ENCODE measurements at places on chromosomes 5 and 9.

DNA sequence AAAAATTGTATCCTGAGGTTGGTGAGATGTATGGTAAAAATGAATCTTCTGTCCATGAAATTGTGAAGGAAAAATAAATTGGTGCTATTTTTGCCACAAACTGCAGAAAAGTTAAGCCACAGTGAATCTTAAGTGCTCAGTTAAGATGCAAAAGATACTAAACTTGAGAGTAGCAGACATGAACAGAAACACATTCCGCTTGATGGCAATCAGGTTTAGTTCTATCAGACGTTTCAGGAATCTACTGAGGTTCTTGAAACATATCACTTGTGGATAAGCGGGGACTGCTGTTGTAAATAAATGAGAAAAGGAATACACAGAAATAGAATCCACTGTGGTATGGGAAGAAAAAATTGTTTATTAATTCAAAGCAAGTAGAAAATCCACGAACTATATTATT is 311.2 kb upstream of the PRR16 start:
- no peak for DNase-seq

DNA sequence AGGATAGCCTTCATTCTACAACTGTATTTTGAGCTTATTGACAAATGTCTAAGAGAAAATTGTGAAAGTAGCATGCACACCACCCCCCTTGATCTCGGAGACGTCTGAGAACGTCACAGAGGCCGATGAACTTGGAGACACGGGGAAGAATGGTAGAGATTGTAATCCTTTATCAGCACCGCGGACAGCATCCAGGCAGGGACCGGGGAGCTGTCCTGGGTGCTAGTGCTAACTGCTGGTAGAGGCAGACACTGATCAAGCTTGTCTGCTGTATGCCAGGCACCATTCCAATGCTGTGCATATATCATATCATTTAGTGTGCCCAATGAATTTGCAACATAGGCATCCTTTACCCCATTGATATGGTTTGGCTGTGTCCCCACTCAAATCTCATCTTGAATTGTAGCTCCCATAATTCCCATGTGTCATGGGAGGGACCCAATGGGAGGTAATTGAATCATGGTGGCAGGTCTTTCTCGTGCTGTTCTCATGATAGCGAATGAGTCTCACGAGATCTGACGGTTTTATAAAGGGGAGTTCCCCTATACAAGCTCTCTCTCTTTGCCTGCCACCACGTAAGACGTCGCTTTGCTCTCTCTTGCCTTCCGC is 98.8 kb downstream of the LHX2 start:
- no peak for DNase-seq

DNA sequence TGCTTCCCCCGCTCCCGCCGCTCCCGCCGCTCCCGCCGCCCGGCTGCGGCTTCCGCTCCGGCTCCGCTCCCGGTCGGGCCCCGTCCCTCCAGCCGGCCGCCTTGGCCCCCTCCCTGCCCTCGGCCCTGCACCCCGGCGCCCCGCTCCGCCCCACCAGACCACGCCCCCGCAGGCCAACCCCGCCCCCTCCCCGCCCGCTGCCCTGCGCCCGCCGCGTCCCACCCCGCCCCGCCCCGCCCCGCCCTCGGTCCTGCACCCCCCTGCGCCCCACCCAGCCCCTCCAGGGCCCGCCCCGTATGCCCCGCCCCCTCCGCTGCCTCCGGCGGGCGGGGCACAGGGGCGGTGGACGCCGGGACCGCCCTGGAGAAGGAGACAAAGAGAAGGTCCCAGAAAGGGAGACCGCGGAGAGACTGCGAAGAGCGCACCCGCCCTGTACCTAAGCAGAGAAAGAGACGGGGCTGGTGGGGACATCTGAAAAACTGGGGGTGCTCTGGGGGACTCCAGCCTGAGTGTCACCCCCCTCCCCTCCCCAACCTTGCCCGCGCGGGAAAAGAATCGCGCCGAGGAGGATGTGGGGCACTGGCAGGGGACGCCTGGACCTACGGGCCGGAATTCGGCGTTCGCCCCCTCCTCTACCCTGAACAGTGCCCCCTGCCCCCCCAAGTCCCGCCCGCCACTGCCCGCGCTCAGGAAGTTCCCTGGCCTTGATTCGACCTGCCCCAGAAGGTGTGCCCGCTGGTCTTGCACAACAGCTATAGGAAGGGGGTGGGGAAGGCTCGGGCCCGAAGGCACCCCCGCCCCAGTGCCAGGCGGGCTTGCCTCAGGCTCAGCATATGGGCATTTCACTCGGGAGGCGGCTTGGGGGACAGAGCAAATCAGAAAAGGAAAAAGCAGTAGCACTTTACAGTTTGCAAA is 42.8 kb upstream of the STXBP1 start:
- DNase-seq: peak; percentile 62

DNA sequence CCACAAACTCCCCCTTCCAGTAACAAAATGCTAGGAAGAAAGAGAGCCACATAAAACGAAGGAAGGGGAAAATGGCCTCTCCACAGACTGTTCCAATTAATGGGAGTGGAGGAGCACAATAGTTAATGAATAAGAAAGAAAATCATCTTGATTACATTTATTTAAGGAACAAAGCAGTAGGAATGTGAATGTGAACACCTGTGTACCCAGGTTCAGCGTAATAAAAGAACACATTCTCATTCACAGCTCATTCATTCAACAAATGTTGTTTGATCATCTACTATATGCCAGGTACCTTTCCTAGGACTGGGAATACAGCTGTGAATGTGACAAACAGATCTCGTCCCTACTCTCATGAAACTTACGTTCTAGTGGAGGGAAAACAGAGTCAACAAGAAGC is 35.7 kb downstream of the SIL1 start:
- no peak for DNase-seq

DNA sequence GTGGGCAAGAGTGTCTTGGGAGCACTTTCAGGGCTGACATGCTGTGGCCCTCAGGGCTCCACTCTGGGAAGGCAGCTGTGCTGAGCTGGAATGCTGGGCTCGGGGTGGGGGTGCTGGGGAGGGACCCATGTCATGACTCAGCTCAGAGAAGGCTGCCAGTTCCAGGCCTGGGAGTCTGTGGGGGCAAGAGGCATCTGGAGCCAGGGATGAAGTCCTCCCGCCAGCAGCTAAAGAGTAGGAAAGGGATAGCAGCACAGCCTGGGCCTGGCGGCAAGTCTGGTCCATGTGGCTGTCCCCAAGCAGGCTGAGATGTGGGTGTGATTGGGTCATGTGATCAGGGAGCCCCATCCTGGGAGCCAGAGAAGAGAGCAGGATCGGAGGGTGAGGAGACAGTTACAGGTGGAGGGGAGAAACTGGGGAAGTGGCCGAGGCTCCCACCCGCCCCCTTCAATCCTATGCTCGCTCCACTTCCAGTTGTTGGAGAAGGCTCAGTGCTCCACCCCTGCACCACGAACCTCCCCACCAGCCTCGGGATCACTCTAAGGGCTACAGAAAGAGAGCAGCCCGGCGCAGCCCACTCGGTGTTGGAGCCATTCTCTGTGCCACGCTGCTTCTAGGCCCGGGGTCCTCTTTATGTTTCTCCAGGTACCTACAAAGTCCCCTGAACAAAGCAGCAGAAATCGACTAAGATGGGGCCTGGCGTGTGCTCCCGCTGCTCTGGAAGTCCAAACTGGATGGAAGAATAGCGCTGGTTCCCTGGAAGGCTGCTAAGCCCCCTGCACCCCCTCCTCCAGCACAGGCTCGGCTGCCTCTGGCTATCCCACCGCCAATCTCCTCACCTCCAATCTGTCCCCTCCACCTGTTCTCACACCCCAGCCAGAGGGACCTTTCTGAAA is 12.0 kb downstream of the PDGFRB start:
- DNase-seq: no peak

- DNase-seq: no peak
Observed at GRCh38 chr5:6737043-6737941, 24.1 kb downstream of the TENT4A start.

GRCh38 chr9:86168256-86168655 is 68.9 kb upstream of the GOLM1 start:
- DNase-seq: no peak

- no peak for DNase-seq
Observed at GRCh38 chr9:20524776-20525175, 97.5 kb downstream of the MLLT3 start.

GRCh38 chr9:4540425-4540824 is 50.2 kb downstream of the SLC1A1 start:
- DNase-seq: no peak

- no peak for DNase-seq
Observed at GRCh38 chr9:4750023-4750673, 9.1 kb upstream of the AK3 start.

GRCh38 chr9:121703014-121703734 is 51.7 kb downstream of the DAB2IP start:
- no peak for DNase-seq

GRCh38 chr5:151087486-151087885 is 6.7 kb upstream of the TNIP1 start:
- no peak for DNase-seq

DNA sequence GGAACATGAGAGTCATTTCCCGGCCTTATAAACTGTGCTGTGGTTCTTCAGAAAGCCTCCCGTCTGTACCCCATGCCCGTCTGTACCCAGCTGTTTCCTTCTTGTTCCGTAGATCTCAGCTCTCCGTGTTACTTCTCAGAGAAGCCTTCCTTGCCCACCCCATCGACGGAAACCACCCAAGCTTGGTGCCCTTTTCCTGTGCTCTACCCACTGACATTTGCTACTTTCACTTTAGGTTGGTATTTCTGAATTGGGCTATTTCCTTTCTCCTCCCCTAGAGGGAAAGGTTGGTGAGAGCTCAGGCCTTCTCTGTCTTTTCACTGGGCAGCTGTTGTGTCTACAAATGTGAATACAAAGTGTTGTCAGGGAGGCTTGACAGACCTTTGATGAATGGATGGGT is 764.5 kb upstream of the ADAMTS16 start:
- no peak for DNase-seq

GRCh38 chr9:81370650-81371049 is 318.7 kb downstream of the TLE1 start:
- DNase-seq: no peak

DNA sequence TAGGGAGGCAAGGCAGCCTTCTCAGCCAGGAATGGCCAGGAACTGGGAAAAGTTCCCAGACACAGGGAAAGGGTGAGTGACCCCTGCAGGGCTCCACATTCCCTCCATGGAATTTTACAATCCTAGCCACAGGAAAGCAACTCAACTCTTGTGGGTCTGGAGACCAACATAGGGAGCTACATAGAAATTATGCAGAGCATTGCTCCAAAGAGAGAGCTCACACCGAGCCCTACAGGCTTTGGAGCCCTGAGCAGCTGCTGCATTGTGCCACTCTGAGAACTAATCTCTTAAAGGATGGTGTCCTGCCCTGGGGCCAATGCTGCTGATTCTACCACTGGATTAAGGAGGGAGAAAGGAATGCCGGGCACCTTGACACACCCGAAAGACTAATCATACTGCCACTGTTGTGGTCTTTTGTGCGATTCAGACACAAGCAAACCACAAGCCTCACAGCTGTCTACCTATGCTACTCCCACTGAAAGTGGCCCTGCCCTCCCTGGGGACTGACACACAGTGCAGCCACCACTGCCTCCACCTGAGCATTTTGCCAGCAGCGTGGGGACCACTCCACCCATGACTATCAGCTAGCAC is 1089.8 kb upstream of the NUDT12 start:
- no peak for DNase-seq

GRCh38 chr9:129374651-129375050 is 196.6 kb upstream of the IER5L start:
- no peak for DNase-seq

GRCh38 chr5:96962540-96962991 is 26.7 kb downstream of the LNPEP start:
- DNase-seq: no peak

- DNase-seq: no peak
Observed at GRCh38 chr5:14445013-14445412, 136.6 kb upstream of the OTULINL start.

DNA sequence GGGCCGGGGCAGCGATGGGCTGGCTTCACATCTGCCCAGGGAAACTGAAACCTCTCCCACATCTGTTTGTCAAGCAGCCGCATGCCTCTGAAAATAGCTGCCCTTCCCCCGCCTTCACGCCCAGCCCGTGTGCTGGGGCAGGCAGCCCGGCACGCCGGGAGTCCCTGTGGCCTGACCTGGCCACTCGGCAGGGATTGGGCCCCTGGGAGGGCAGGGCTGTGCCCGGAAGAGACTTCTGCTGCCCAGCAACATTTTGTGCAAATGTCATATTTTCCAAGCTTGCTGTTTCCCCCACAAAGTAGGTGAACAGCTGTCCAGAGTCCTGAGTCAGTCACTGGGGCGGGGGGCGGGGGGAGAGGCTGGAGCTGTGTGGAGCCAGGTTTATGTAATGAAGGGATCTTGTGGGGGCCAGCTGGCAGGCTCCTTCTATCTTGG is 8.2 kb downstream of the COL27A1 start:
- no peak for DNase-seq

DNA sequence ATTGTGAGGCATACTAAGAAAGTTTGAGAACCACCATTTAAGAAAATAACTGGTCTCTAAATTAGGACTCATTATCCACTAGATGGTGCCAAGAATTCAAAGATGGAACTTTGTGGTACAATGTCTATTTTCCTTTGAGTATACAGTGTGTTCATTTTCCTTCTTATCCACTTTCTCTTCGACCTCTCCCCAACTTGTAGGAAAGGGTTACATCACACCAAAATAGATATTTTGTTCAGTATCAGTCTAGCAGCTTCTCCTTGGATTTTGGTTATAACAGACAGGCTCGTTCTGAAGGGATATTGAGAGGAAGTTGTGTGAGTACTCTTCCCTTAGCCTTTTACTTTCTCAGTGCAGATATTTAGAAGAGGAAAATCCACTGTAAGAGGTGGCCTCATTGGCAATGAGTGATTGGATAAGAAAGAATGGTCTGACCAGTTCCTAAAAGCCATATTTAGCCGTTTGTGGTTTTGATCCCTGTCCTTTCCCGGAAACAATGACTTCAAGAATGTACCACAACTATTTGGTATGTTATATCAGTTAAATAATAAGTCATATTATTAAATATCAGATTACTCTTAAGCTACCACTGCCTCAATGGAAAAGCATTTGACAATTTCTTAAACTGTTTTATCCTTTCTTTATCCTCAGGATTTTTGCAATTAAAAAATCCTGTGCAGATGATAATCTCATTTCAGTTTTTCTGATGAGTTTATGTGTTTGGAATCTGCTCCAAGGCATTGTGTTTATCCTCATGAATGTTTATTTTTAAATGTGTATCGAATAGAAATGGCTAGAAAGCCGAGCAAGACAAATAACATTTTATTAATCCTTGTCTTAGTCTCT is 69.0 kb upstream of the GRAMD2B start:
- DNase-seq: no peak

DNA sequence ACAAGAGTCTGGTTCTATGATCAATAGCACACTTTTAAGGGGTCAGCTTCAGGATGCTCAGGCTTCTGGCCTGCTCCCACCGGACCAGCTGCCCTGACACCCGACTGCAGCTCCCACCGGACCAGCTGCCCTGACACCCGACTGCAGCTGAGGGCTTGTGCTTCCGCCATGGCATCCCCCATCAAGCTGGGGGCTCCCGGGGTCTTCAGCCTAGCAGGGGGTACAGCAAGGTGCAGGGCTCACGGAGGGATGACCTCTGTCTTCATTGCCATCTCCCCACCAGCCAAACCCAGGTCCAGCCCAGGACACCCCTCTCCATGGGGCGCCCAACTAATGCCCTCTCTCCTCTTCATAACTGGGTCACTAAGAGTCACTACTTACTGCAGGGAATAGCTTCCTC is 1.9 kb downstream of the FLT4 start:
- no peak for DNase-seq

- no peak for DNase-seq
Observed at GRCh38 chr5:55232271-55232984, 980 bp downstream of the CCNO start.

- DNase-seq: no peak
Observed at GRCh38 chr9:87656485-87656884, 69.4 kb upstream of the CTSL start.
